ENCODE measurements at places on chromosomes 1 and 21.

DNA sequence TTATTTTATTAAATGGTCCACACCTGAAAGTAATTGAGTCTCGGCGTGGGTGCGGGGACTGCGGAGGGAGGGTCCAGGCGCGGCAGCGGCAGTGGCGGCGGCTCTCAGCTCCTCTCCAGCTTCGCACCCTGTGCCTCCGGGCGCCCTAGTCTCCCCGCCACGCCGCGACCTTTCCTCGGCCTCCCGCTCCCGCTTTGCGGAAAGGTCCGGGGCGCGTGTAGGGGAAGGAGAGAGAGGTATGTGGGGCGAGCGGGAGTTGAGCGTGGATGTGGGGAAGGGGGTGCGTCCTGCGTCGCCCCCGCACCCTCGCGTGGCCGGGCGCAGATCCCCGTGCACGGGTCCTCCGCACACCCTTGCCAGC lies 13.4 kb upstream of the ALX3 start:
- DNase-seq, result no peak

DNA sequence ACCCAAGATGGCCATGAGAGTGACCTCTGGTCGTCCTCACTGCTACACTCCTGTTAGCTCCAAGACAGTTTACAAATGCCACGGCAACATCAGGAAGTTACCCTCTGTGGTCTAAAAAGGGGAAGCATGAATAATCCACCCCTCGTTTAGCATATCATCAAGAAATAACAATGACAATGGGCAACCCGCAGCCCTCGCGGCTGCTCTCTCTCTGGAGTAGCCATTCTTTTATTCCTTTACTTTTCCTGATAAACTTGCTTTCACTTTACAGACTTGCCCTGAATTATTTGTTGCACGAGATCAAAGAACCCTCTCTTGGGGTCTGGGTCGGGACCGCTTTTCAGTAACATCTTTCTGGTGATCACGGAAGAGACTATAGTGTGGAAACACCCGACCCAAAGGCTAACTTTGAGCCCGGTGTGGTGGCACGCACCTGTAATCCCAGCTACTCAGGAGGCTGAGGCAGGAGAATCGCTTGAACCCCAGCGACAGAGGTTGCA lies 19.8 kb upstream of the COX20 start:
- no peak for DNase-seq

- peak; percentile 76 for DNase-seq
Measured at GRCh38 chr1:180482425-180483275, 19.7 kb downstream of the ACBD6 start.

GRCh38 chr1:172605641-172606040 lies 53.3 kb upstream of the FASLG start:
- no peak for DNase-seq

GRCh38 chr1:117495068-117495467 lies 110.8 kb upstream of the TENT5C start:
- no peak for DNase-seq

GRCh38 chr1:75613916-75614315 lies 3.0 kb upstream of the SLC44A5 start:
- no peak for DNase-seq

GRCh38 chr1:208864366-208864965 lies 620.3 kb upstream of the PLXNA2 start:
- DNase-seq, result no peak

DNA sequence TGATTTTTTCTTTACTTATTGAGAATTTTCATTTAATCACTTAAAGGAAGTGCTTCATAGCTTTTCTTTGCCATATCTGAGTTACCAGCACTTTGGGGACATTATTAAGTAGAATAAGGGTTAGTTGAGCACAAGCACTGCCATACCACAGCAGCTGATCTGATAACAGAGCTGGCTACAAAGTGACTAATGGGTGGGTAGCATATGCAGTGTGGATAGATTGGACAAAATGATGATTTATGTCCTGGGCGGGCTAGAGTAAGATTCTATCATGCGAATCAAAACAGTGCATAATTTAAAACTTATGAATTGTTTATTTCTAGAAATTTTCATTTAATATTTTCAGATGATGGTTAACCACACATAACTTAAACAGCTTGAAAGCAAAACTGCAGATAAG lies 102.2 kb upstream of the SNX7 start:
- no peak for DNase-seq

GRCh38 chr1:19311503-19311930 lies 427 bp downstream of the AKR7A2 start:
- no peak for DNase-seq

DNA sequence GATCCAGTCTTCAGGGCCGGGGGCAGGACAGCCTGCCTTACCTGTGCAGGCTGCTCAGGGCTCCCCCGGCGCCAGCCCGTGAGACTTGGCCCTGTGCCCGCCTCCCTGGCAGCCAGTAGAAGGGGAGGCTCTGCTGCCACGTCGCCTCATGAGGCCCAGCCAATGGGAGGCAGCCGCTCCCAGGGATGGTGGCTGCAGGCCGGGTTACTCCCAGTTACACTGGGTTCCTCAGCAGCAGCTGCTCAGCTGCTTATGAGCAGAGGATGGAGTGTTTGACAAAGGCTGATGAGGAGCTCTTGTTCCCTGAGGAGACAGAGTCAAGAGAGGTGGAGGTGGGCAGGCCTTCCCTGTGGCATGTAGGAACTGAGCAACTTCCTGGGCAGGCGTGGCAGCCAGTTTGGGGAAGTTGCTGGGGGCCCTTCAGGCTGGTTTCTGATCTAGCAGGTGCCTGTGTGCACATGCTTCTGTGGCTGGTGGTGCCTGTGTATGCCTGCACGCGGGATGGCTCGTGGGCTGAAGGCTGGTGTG lies 5.5 kb downstream of the MFSD2A start:
- DNase-seq, result no peak

- no peak for DNase-seq
Measured at GRCh38 chr1:55172272-55172671, 42.9 kb downstream of the USP24 start.

- DNase-seq, result no peak
Measured at GRCh38 chr1:218765753-218766152, 407.9 kb upstream of the LYPLAL1 start.

DNA sequence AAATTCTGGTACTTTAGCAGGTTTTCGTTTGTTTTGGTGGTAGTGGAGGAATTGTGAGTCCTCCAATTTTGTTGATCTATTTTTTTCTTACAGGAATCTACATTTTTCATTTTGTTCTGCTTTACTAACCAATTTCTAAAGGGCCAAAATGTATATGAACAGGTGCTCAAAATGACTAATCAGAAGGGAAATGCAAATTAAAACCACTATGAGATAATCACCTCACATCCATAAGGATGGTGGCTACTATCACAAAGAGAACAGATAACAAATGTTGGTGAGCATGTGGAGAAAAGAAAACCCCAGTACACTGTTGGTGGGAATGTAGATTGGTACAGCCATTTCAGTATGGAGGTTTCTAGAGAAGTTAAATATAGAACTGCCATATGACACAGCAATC lies 134.2 kb downstream of the LMO4 start:
- DNase-seq, result no peak

GRCh38 chr1:228000836-228001563 lies 5.8 kb upstream of the WNT3A start:
- no peak for DNase-seq

DNA sequence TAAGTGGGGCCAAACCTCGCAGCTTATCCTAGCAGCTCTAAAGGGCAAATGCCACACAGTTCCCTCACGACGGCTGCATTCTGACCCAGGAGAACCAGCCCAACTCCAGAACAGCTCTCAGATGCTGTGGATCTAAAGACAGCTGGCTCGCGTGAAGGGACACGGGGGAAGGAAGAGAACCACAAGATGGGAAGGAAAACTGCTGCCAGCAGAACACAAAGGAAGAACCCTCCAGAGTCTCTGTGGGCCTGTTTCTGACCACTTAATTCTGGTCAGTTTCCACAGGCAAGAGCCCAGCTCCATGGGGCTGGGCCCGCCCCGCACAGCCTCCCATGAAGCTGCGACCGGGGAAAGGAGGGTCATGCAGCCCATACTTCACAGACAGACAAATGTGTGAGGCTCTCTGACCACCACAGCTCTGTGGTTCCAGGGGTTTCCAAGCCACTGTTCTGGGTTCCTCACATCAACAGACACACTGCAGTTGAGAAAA lies 61.1 kb downstream of the SLC45A1 start:
- no peak for DNase-seq

GRCh38 chr1:156244126-156244525 lies 2.1 kb downstream of the BGLAP start:
- no peak for DNase-seq

DNA sequence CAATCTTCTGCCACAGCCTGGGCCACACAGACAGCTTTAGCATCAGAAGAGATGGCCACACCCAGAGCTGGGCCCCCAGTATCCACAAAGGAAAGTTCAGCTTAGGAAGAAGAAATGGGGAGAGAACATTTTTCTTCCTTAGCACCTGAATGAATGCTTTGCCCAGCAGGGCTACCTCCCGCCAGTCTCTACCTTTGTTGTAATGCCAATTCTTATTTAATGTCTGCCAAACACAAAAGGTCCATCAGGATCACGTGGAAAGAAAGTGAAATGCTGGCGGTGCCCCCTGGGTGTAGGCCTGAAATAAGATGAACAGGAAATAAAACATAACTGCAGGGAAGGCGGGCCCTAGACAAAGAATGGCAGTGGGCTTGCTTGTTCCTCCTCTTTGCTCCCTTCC lies 125.6 kb downstream of the CACNA1E start:
- DNase-seq, result no peak

- DNase-seq, result peak; percentile 47
Measured at GRCh38 chr1:160996178-160996577, 24.8 kb downstream of the F11R start.

DNA sequence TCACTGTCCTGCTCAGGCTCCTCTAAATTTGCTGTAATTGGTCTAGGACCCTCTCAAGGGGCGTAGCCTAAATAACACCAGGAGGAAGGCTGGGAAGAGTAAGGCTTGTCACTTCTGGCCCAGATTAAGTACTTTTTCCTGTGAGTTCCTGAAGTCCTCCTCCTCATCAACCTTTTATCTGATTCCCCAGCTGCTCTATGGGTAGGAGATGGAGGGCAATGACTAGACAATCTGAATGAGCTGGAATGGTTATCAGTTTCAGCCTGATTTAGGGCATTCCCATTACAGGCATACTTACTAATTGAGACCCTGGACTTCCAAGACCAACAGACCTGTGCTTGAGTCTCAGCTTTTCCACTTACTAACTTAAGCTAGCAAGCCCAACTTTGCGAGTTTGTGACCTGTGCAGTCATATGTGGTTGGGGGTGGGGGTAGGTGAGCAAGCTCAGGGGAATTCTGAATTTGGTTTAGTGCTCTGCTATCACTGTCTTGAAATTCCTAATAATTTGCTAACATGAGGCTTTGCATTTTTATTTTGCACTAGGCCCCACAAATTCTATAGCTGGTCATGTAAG lies 18.0 kb upstream of the FGGY start:
- no peak for DNase-seq

DNA sequence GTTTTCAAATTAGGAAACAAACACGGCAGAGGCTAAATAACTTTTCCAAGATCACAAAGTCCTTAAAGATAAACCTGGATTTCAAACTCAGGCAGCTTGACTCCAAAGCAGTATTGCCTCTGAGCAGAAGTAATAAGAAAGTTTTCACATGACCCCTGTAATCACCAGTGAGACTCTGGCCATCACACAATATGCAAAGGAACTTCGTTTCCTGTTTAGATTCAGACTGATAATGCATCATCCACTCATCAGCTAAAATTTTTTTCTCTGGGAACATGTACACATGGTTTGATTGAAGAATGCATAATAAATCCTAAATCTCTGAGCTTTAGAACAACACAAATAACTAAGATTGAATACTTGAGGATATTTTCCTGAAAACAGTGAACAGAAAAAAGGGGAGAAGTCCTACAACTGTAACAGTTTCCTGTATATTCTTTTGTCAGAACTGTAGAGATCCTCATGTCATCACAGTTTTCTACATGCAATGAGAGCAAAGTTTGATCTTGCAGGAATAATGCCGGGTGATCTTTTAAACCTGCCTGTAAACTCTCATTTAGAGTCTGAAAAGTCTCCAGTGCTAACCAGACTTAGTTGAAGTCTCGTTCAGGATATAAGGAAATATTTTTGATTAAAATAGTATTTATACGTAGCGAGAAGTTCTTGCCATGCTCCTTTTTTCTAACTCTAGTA lies 225.3 kb downstream of the SPATA17 start:
- DNase-seq, result no peak

DNA sequence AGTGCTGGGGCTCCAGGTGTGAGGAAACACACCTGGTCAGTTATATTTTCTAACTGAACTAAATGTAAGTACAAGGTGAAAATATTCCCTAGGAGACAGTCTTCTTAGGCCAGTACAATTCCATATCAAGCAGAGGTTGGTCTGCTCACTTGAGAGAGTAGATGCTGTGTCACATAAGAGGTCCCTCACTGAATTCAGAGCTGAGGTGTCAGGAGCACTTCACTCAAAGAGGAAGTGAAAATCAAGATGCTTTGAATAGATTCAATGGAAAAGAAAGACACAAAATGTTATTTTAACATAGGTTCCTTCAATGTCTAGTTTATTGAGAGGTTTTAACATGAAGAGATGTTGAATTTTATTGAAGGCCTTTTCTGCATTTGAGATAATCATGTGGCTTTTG lies 4.3 kb upstream of the FCRL3 start:
- DNase-seq, result no peak

All from fibroblast of the aortic adventitia (primary cell).